Muscle of leg (tissue), 16 donors: ENCODE measurements at places on chromosomes 3 and 15. TPM values are rescaled to one million over a fixed set of nuclear protein-coding genes. Genes with fewer than 3 reads are reported as not detected.

GRCh38 chr3:57586778-57587177 is 10.4 kb downstream of the ARF4 start:
- H3K4me3 ChIP-seq, result no peak overlapping the region
- H3K27ac ChIP-seq, result no peak overlapping the region
- peaks cover 15% of the 10 kb centered on the region for H3K36me3 ChIP-seq
- no peak for DNase-seq
- H3K27me3 ChIP-seq, result no peaks in the 10 kb centered on the region

DNA sequence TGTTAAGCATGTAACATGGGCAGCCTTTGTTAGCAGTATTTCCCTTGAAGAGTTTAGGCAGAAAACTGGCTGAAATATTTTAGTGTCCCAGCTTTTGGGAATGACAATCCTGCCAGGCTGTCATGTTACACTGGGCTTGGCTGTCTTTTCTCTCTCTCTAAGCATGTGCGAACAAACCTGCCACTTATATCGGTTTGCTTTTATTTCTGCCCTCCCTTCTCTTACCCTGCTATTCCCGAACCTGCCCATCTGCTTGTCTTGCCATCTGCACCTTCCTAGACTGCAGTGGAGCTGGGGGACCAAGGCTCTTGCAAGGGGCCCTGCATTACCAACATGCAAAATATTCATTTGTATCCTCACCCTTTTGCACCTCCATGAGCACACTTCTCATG is 339.6 kb downstream of the EPHB1 start:
- H3K36me3 ChIP-seq, result no peaks in the 10 kb centered on the region
- H3K4me3 ChIP-seq, result no peak overlapping the region
- no peaks in the 10 kb centered on the region for H3K4me1 ChIP-seq
- no peak for DNase-seq

GRCh38 chr3:38507120-38507519 is 11.0 kb downstream of the EXOG start:
- no peaks in the 10 kb centered on the region for H3K27me3 ChIP-seq
- H3K4me1 ChIP-seq, result no peaks in the 10 kb centered on the region

- DNase-seq, result no peak
- no peak overlapping the region for H3K27ac ChIP-seq
- no peak overlapping the region for H3K4me3 ChIP-seq
- no peaks in the 10 kb centered on the region for H3K27me3 ChIP-seq
- H3K36me3 ChIP-seq, result no peaks in the 10 kb centered on the region
Measured at GRCh38 chr3:106263546-106263945, 394.7 kb upstream of the CBLB start.

DNA sequence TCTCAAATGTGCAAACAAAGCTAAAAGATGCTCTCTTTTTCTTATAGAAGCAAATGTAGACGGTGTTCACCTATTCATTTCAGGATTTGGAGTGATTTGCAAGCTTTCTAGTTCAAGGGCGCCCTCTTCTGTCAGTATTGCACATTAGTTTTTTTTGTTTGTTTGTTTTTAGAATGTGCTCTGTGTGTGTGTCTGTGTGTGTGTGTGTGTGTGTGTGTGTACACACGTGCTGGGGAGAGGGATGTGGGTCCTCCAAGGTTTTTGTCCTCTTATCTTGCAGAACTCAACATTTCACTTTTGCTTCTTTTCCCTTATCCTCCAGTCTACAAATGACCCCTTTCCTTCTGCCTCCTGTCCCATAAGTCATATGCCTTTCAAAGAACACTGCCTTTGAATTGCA is 23.5 kb downstream of the DNAH1 start:
- no peaks in the 10 kb centered on the region for H3K27me3 ChIP-seq
- no peaks in the 10 kb centered on the region for H3K4me1 ChIP-seq
- H3K36me3 ChIP-seq, result peaks cover 2% of the 10 kb centered on the region
- no peak overlapping the region for H3K4me3 ChIP-seq
- peak; percentile 88 for DNase-seq
- no peak overlapping the region for H3K27ac ChIP-seq

GRCh38 chr3:122253581-122253980 is 70.1 kb downstream of the CASR start:
- DNase-seq, result no peak
- H3K27ac ChIP-seq, result no peak overlapping the region
- H3K36me3 ChIP-seq, result no peaks in the 10 kb centered on the region

DNA sequence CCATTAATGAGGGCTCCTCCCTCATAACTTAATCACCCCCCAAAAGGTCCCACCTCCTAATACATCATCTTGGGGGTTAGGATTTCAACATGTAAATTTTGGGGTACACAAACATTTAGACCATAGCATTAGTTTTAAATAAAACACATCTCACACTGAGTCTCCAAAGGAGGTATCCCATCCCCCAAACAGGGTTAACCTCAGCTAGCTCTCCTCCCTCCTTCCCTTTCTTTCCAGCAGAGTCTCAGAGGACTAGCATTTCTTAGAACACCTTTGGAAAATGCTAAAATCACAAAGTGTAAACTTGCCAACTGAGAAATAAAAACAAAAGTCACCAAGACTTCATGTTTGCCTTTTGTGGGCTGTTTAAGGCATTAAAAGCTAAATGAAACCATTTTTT is 51.2 kb upstream of the FOXB1 start:
- no peaks in the 10 kb centered on the region for H3K4me1 ChIP-seq
- no peak for DNase-seq
- no peaks in the 10 kb centered on the region for H3K36me3 ChIP-seq
- H3K27me3 ChIP-seq, result peaks cover 3% of the 10 kb centered on the region
- H3K4me3 ChIP-seq, result no peak overlapping the region
- H3K27ac ChIP-seq, result no peak overlapping the region

- no peaks in the 10 kb centered on the region for H3K36me3 ChIP-seq
- H3K27ac ChIP-seq, result no peak overlapping the region
- H3K27me3 ChIP-seq, result no peaks in the 10 kb centered on the region
- H3K4me1 ChIP-seq, result no peaks in the 10 kb centered on the region
Measured at GRCh38 chr3:172524611-172525010, 1.4 kb upstream of the TNFSF10 start.

DNA sequence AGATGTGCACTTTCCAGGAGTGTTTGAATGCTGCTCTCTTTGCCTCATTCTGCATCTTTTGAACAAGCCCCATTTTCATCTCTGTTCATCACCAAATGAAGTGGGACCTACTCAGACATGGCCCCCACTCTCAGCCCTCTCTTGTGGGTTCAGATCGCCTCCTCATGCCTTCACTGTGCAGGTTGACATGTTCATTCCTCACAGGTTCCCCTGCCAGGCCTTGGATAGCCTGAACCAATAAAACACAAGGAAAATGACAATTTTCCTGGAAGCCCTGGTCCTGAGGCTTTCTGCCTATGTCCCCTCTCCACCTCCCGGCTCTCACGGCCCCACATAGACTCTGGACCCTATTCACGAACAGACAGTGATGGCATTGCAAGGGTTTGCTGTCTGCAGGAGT is 17.7 kb downstream of the KLF15 start:
- H3K4me1 ChIP-seq, result peaks cover 2% of the 10 kb centered on the region
- no peak for DNase-seq
- H3K27me3 ChIP-seq, result peaks cover 4% of the 10 kb centered on the region
- H3K4me3 ChIP-seq, result no peak overlapping the region

DNA sequence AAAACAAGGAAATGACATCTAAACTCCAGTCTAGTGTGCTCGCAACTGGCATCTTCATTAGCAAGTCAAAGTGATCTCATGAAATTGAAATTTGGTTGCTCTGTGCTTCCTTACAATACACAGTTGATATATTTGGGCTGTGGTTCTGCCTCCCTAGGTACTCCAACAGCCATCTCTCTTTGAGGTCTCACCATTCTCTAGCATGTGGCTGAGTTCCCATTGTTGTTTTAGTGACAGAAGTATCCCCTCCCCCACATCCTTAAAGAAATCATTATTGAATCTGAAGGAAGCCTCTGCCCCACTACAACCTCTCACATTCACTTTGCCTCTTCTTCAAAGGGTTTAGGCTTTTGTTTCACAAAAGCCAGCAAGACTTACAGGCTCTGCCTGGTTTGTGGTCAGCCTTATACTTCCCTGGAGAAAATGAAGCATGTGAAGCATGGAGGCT is 516.5 kb downstream of the NLGN1 start:
- no peaks in the 10 kb centered on the region for H3K4me1 ChIP-seq
- no peak for DNase-seq
- no peaks in the 10 kb centered on the region for H3K36me3 ChIP-seq
- H3K4me3 ChIP-seq, result no peak overlapping the region
- H3K27me3 ChIP-seq, result no peaks in the 10 kb centered on the region

DNA sequence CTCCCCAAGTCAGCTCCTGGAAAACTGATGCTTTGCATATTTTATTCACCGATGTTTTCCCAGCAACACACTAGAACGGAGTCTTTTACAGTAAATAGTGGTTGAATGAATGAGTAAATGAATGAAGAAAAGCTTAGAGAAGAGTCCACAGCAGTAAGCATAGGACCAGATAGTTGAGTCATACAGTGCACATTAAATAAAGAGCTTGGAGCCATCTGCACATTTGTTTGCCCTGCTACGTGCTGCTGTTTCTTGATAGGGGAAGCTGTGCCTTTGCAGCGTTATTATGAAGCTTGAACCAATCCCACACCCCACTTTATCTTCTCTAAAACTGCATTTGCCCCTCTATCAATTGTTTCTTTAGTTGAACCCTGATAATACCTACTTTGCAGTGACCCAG is 1.2 kb downstream of the FAM98B start:
- H3K27me3 ChIP-seq, result no peaks in the 10 kb centered on the region
- peaks cover 3% of the 10 kb centered on the region for H3K4me1 ChIP-seq
- H3K36me3 ChIP-seq, result peaks cover 5% of the 10 kb centered on the region
- no peak for DNase-seq
- H3K27ac ChIP-seq, result peak overlapping the region; percentile 95

DNA sequence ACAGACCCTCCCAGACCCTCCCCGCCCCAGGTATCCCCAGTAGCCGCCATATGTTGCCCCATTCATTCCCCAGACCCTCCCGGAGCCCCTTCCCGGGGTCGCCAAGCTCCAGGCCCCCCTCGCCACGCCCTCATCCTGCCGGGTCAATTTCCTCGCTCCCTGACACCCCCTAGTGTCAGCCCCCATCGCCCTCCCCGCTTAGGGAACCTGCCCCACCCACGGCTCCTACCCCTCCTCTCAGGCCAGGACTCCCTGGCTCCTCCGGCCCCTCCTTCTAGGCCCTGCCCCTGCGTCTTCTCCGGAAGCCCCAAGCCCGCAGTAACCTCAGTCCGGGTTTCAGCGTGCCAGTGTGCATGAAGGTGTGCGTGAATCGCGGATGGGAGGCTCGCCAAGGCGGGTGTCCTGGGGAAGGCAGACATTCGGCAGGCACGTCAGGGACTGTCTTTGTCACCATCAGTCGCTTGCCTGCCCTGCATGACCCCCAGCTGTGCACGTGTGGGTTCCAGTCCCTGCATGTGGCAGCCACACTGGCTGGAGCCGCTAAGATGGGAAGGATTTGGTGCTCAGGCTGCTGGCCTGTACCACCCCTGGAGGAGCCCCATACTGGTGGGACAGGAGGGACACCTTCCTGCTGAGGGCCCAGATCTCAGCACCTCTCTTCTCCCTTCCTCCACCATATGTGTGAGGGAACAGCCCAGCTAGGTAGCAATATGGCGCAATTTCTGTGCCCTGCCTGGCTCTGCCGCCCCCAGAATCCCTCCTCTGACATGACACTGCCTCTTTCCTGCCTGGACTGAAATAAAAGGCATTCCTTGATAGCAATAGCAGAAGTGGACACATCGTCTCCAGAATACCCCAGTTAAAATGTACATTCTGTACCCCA is 693 bp downstream of the DISP2 start:
- no peak for DNase-seq
- peaks cover 24% of the 10 kb centered on the region for H3K4me1 ChIP-seq
- H3K36me3 ChIP-seq, result no peaks in the 10 kb centered on the region
- H3K4me3 ChIP-seq, result peak overlapping the region; percentile 45

DNA sequence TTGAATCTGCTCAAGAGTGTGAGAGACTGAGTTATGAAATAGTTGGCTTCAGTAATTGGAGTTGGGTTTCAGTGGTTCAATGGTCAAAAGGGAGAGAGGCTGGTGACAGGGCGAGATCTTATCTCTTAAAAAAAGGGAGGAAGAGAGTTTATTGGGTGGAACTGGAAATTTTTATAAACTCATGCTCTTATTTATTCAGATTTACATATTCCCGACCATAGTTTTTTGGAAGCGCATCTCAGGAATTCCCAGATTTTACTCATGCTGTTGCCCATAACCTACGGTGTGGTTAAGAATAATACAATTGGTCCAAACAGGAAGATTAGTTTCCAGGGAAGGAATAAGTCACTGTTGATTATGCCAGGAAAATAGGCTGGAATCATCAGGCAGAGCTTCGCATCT is 41.4 kb downstream of the CD200 start:
- H3K36me3 ChIP-seq, result no peaks in the 10 kb centered on the region
- DNase-seq, result peak; percentile 60
- no peaks in the 10 kb centered on the region for H3K4me1 ChIP-seq
- no peaks in the 10 kb centered on the region for H3K27me3 ChIP-seq

- no peaks in the 10 kb centered on the region for H3K36me3 ChIP-seq
- no peaks in the 10 kb centered on the region for H3K4me1 ChIP-seq
- no peak overlapping the region for H3K27ac ChIP-seq
- DNase-seq, result no peak
Measured at GRCh38 chr3:62481962-62482361, 108.6 kb upstream of the FEZF2 start.

GRCh38 chr3:22507709-22508108 is 695.4 kb upstream of the UBE2E2 start:
- H3K4me3 ChIP-seq, result no peak overlapping the region
- peak overlapping the region; percentile 79 for H3K27ac ChIP-seq
- DNase-seq, result peak; percentile 90
- H3K27me3 ChIP-seq, result no peaks in the 10 kb centered on the region
- H3K36me3 ChIP-seq, result no peaks in the 10 kb centered on the region
- H3K4me1 ChIP-seq, result no peaks in the 10 kb centered on the region

- no peak overlapping the region for H3K27ac ChIP-seq
- no peaks in the 10 kb centered on the region for H3K36me3 ChIP-seq
- peaks cover 6% of the 10 kb centered on the region for H3K4me1 ChIP-seq
- no peak overlapping the region for H3K4me3 ChIP-seq
Measured at GRCh38 chr3:112627419-112627818, 13.5 kb downstream of the CCDC80 start.

DNA sequence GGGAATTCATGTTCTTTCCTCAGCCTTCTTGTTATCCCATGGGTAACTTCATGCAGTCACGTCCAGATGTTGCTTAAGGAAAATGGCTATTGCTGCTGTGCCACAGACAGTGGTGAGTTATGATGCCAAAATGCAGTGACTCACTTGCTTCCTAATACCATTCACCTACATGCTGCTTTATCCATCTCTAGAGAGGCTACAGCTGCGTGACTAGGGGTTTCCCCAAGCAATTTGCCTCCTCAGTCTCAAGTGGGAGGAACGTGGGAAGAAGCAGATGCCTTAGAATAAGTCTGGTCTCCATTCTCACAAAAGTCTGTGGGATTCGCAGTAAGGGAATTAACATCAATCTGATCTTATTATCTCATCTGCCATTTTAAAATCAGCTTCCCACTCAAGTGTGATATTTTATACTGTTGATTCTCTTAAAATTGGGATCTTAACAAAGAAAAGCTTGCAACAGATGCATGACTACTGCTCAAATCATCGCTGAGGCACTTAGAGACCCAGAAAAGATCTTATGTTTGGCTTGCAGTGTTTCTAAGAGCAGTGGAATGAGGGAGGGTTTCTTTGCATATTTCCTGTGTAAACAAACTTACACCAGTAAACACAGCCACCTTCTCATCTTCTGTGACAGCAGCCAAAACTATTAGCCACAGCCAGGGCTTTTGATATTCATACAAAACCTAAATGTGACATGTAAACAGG is 62.0 kb upstream of the ACP3 start:
- H3K4me1 ChIP-seq, result no peaks in the 10 kb centered on the region
- H3K36me3 ChIP-seq, result no peaks in the 10 kb centered on the region

The CCR4 gene
- 0.04 TPM for total RNA-seq

The IQSEC1 gene
- 25.1 TPM for total RNA-seq

The TMIE gene
- total RNA-seq, result 0.62 TPM

The PLSCR5 gene
- not detected for total RNA-seq

The GDPGP1 gene
- total RNA-seq, result 2.9 TPM
